ENCODE measurements at places on chromosomes 13 and 19.
A peak's percentile ranks its signal among the peaks of the same experiment; 100 is the strongest.

- no peak for DNase-seq
These were observed 16.6 kb downstream of the ACTN4 start for GRCh38 chr19:38663957-38664502.

GRCh38 chr13:29909975-29910674 lies 59.7 kb upstream of the UBL3 start:
- no peak for DNase-seq

DNA sequence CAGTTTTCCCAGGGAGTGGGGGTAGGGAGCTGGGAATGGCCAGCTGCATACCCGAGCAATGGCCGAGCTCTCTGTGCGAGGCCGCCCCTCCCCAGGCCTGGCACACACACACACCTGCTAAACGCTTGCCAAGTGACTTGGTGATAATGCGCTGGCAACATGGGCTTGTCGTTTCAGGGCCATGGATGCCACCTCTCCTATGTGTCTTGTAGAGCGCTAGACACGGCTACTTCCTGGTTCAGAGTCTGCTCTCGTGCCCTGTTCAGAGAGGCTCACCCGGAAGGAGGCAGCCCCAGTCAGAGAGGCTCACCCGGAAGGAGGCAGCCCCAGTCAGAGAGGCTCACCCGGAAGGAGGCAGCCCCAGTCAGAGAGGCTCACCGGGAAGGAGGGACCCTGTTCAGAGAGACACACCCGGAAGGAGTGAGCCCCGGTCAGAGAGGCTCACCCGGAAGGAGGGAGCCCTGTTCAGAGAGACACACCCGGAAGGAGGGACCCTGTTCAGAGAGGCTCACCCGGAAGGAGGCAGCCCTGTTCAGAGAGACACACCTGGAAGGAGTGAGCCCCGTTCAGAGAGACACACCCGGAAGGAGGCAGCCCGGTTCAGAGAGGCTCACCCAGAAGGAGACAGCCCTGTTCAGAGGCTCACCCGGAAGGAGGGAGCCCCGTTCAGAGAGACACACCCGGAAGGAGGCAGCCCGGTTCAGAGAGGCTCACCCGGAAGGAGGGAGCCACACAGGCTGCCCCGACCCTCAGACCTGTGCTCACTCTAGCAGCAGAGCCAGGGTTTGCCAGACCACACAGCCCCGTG lies 4.2 kb downstream of the ADPRHL1 start:
- DNase-seq: peak; percentile 8

DNA sequence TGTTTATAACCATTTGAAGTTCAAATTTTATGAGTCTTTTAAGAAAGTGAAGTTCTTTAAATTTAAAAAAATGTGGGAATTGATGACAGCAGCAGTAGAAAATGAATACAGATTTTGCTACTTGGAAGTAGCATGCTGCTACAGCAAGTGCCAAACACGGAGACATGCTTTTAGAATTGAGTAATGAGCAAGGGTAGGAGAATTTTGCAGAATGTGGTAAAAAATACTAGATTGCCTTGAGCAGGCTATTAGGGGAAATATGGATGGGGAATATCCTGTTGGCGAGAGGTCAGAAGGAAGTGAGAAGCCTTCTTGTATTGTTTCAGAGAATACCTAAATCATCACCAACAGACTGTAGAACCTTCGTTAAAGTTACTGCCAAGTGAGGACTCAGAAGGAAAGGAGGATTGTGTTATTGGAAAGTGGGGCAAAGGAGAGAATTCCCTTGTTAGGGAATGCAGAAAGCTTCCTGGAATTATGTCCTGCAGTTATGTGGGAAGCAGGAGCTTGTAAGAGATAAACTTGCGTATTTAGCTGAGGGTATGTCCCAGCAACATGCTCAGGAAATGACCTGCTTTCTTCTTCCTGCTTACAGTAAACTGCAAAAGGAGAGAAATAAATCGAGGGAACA lies 32.4 kb upstream of the OXGR1 start:
- no peak for DNase-seq

- DNase-seq: peak; percentile 23
These were observed 62.1 kb downstream of the KLF2 start for GRCh38 chr19:16386619-16387240.

- no peak for DNase-seq
These were observed 52.4 kb downstream of the RFX2 start for GRCh38 chr19:6057651-6058517.

DNA sequence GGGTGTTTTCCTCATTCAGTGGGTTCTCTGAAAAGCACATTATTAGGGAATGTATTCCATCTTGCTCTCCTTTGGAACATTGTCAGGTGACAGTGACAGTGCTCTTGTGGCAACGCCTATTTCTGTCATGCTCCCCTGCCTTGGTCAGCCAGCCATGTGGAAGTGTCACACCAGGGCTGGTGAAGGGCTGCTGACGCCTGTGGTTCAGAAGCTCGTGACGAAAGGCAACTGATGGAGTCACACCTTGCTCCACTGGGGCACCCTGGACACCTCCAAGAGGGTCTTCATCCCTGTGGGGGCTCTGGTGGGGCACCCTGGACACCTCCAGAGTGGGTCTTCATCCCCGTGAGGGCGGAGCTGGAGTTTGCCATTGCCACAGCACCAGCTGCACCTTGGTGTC lies 68.9 kb upstream of the GPR183 start:
- no peak for DNase-seq

DNA sequence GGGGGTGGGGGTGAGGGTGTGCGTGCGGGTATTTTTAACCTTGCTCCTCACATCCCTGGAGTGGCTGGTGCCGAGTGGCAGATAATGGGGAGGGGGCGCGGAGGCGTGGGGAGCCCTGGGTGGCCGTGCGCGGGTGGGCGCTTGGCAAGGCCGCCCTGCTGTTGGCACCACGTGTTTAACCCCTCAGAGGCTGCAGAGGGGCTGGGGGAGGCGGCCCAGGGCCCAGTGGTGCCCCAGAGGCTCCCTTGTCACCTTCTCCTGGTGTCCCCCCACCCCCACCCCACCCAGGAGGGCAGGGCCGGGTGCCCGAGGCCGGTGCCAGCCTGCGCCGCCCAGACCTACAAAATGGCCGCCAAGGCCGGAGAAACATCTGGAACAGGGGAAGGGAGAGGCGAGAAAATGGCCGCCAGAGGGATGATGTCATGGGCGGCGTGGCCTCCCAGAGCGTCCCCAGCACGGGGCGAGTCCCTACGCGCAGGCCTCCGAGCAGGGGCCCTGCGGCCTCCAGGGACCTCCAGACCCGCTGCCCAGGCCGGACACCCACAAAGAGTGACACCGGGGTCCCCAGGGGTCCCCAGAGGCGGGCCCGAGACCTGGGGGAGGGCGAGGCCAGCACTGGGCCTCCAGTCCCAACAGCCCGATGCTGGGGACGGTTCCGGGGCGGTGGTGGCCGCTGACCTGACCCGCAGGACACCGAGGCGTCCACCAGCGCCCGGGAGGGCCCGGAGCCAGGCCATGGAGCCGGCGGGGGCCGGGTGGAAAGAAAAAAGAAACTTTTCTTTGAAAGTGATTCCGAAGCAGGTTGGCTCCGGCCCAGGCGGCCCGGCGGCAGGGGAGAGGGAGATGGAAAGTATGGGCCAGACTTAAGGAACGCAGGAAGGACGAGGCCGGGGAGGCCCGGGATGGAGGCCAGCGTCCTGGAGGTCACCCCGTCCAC lies 38.2 kb downstream of the NFIC start:
- DNase-seq: no peak

DNA sequence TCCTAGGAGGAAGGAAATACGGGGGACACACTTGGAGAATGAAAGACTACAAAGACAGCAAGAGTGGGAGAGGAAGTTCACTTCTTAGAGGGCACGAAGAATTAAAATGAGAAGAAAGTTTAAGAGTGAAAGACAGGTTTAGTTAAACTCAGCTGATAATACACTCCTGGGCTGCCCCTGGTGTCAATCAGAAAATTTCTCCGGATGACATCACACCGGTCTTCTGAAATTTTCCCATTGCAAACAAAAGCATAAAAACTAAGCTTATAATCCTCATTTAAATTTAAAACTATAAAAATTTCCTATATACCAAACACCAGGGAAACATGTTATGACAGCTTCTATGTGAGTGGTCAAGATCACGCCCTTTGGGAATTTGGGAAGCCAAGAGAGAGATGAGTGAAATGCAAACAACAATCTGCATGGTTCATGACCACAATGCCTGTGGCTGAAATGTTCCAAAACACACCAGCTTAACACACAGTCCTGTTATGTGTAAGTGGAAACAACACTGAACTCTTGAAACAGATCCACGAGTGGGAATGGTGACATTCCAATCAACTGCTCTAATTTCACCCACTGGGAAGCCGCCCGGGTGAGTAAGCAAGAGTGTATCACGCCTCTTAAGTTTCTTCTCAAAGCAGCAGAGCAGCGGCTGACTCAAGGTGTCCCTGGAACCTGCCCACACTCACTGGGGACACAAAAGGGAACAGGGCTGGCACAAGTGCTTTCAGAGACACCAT lies 49.0 kb downstream of the BRD4 start:
- DNase-seq: no peak

DNA sequence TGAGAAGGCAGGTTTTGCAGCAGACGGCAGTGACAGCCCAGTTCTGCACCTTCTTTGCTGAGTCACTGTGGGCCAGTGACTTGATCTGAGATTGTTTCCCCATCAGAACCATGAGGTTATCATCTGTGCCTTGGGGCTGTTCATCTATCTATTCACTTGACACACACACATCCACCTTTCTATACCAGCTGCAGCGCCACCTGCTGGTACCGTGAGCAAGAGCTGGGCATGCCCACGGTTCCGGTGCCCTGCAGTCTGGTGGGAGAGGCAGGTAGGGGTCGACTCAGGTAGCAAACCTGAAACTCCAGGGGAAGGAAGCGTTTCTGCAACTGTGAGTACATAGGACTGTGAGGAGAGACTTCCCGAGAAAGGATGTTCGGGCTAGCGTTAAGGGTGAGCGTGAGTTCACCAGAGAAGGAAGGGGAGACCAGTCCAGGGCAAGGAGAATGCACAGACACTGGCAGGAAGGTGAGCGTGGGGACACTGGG lies 7.5 kb upstream of the LIN7B start:
- DNase-seq: peak; percentile 50

All from effector CD8-positive, alpha-beta T cell (primary cell).